ENCODE measurements at places on chromosomes 1 and 21. TPM values are rescaled to one million over a fixed set of nuclear protein-coding genes. Genes with fewer than 3 reads are reported as not detected.

The SPATA17 gene
- total RNA-seq: not detected

The TEX38 gene
- not detected for total RNA-seq

The PRAMEF7 gene
- total RNA-seq: not detected

The OXCT2 gene
- total RNA-seq: 3.4 TPM

The ABCD3 gene
- 35.2 TPM for total RNA-seq

The IVL gene
- not detected for total RNA-seq

The FRRS1 gene
- 2.8 TPM for total RNA-seq

The MINDY1 gene
- total RNA-seq: 5.7 TPM

The RABIF gene
- total RNA-seq: 11.4 TPM

The TOR1AIP2 gene
- total RNA-seq: 72.7 TPM

The MCOLN3 gene
- 0.32 TPM for total RNA-seq

The TMEM81 gene
- total RNA-seq: 2.6 TPM

The RHCE gene
- total RNA-seq: 0.29 TPM

The DMBX1 gene
- not detected for total RNA-seq

The KIF26B gene
- 0.31 TPM for total RNA-seq

The RNF186 gene
- total RNA-seq: not detected

The CYP4A22 gene
- not detected for total RNA-seq

The DENND2C gene
- total RNA-seq: 0.55 TPM

The RAB4A gene
- 32.5 TPM for total RNA-seq

The NBPF6 gene
- total RNA-seq: not detected

The RSBN1 gene
- 14.4 TPM for total RNA-seq

The CAP1 gene
- total RNA-seq: 528 TPM

The SHISAL2A gene
- 13.0 TPM for total RNA-seq

The DNAI4 gene
- total RNA-seq: 0.99 TPM

The PLEKHN1 gene
- total RNA-seq: 3.1 TPM

The OR2T2 gene
- total RNA-seq: not detected

The AADACL4 gene
- total RNA-seq: not detected

The FAM89A gene
- total RNA-seq: 14.3 TPM

The BEST4 gene
- 1.3 TPM for total RNA-seq

The HFM1 gene
- total RNA-seq: not detected
